ENCODE measurements at places on chromosomes 2 and 18.

GRCh38 chr18:79941473-79942119 is 9.9 kb downstream of the SLC66A2 start:
- DNase-seq = no peak

DNA sequence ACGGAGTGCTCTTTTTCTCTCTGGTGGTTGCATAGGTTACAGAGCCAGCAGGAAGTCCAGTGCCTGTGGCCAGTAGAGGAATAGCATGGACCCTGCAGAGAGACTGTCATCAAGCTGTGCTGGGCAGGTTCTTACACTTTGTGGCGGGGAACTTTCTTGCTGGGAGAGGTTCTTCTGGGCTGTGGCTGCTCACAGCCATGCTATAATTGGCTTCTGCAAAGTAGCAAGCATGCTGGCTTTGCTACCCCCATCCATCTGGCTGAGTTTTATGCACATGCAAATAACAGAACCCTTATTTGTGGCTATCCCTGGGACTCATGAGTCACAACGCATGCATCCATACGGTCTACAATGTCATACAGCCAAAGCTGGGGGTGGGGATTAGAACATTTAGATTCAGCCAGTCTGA is 68.9 kb downstream of the PLCL1 start:
- no peak for DNase-seq

DNA sequence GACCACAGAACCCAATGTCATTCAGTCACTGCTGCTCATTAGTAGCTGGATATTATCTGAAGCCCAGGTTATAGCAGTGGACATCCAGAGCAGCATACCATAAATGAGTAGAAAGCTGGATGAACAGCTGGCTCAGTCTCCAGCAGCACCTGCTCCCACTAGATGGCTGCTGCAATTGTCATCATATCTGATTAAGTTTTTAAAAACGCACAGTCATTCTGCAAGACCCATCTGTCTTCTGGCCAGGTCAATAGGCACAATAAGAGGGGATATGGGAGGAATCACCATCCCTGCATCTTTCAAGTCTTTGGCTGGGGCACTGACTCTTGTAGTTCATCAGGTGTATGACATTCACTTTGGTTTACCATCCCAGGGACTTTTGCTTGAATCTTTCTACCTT is 55.1 kb upstream of the XDH start:
- no peak for DNase-seq

DNA sequence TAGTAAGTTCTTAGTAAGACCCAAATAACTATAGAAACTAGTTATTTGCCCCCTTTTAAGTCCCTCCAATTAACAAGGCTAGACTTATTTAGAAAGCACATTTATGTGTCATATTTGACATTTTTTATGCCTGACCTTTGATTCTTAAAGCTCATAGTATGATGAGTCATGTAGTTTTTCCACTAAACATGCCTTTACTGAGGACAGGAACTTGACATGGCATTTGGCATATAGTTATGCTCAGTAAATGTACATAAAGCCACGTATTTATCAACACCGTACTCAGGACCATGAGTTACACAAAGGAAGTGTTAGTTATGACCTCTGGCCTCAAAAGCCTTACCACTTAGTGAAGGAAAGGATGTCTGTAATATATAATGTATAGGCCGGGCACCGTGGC is 78.9 kb downstream of the GNAL start:
- DNase-seq = no peak

DNA sequence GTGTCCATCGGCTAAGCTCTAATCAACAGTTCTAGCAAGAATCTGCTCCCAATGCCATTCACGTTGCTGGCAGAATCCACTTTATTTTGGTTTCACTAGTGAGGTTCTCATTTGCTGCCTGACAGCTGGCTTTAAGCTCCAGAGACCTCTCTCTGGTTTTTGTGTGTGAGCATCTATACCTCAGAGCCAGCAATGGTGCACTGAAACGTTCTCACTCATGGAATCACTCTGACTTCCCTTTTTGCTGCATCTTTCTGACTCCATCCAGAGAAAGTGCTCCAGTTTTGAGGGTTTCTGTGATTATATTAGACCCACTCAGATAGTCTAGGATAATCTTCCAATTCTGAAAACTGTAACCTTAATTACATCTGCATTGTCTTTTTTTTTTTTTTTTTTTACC is 596.6 kb downstream of the RNF144A start:
- DNase-seq = no peak

DNA sequence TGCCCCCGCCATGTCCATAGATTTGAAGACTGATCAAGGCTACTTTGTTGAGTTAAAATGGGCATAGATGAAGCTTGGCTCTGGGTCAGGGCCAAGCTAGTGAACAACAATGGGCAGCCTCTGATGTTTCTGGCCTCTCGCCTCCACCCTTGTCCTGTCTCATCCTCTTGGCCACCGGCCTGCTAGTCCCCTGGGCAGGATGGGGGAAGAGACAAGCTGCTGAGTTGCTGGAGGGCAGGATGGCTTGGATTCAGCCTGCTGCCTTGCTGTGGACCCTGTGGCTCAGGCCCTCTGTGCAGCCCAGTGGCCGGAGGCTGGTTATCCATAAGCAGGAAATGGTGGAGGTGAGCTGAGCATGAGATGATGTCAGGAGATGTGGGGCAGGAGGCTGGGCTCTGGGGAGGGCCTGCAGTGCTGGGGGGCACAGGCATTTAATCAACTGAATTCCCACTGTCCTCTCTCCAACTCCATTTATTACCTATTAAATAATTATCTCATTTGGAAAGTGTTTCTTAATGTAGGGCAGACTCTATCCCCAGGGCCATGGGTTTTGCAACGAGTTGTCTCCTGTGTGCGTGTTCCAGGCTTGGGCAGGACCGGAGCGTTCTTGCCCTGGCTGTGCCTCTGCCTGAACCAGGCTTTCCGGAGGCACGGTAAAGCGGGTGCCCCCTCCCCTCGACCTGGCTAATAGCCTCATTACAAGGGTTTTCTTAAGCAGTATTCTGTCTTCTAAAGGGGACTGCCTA is 122.9 kb downstream of the GLI2 start:
- DNase-seq = no peak

DNA sequence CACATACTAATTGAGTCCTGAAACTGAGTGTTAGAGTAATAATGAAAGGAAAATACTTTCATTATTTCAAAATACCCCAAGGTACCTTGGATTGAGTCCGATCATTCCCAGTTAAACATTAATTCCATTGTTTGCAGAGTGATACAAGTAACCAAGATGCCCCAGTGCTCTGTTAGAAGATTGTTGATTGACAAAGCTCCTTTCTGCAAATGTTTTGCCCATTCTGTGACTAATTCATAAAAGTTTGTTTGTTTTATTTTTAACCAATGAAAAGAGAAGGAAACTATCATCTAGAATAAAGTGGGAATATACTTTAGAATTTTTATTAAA is 124.0 kb downstream of the GULP1 start:
- no peak for DNase-seq

- DNase-seq = no peak
Measured at GRCh38 chr2:146128216-146128615, 1608.3 kb upstream of the ZEB2 start.

DNA sequence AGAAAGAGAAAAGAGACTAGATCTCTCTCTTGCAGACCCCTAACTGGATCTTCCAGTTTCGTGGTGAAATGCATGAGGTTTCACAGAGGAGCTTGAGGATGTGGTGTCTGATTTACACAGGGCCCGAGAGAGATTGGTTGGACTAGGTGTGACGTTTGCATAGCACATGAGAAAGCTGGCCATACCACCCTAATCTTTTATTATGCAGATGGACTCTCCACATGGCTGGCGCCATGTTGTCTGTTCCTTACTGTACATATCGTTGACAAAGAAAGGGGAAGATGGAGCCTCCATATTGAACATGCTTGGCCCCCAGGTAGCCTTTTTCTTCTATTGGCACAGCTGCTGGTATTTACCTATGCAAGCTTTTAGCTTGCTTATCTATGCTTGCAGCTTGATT is 27.5 kb upstream of the PGAP1 start:
- DNase-seq = no peak

DNA sequence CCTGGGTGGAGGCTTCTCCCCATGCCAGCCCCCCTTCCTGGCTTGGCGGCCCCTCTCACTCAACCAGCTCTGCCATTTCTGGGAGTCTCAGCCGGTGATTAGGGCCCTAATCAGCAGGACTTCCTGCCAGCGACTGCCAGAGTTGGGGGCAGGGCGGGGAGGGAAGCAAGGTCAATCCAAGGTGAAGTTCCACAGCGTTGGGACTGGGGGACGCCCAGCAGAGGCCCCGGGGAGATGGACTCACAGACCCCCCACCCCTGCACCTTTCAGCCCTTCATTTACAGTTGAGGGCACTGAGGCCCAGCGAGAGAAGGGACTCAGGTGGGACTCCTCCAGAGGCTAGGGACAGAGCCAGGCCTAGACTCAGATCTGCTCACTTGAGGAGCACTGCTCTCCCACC is 65.3 kb downstream of the TNS1 start:
- DNase-seq = no peak

- DNase-seq = no peak
Measured at GRCh38 chr2:215755641-215756345, 257.6 kb downstream of the MREG start.

- no peak for DNase-seq
Measured at GRCh38 chr2:194549387-194549786, 1107.6 kb upstream of the SLC39A10 start.

- no peak for DNase-seq
Measured at GRCh38 chr2:142031656-142032055, 99.2 kb downstream of the LRP1B start.

GRCh38 chr18:52572036-52573000 is 232.3 kb downstream of the DCC start:
- DNase-seq = no peak

GRCh38 chr2:191228861-191229260 is 16.3 kb upstream of the MYO1B start:
- no peak for DNase-seq

- DNase-seq = no peak
Measured at GRCh38 chr2:170827841-170828532, 11.3 kb downstream of the GAD1 start.

DNA sequence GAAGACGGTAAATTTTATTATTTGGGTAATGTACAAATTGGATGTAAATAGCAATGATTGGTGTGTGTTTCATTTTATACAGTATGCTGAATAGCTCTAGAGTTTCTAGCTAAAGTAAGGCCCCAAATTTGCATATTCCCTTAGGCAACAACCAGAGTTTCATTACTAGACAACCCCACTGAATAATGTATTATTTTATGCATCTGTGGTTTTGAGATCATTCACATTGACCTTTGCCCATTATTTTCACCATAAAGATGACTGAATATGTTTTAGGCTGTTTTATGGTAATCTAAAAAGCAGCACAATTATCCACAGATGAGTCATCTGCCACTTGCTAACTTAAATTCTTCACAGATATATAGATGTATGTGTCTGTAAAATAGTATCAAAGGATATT is 44.5 kb upstream of the C2orf74 start:
- no peak for DNase-seq

DNA sequence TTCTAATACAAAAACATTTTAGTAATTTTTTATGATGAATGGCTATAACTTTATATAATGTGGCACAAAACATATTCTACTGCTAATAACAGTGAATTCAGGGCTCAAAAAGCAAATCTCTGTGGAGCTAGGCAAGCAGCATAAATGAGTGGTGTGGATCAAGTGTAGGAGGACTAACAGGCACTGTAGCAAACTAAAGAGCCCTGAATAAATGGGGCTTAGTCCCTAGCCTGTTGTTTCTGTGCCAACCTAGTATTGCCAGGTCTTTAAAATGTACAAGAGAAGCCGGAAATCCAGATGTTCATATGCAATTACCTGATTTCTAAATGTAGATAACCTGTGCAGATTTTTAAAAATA is 18.5 kb downstream of the REL start:
- DNase-seq = no peak

- DNase-seq = peak; percentile 51
Measured at GRCh38 chr2:136378712-136379595, 261.0 kb upstream of the CXCR4 start.

DNA sequence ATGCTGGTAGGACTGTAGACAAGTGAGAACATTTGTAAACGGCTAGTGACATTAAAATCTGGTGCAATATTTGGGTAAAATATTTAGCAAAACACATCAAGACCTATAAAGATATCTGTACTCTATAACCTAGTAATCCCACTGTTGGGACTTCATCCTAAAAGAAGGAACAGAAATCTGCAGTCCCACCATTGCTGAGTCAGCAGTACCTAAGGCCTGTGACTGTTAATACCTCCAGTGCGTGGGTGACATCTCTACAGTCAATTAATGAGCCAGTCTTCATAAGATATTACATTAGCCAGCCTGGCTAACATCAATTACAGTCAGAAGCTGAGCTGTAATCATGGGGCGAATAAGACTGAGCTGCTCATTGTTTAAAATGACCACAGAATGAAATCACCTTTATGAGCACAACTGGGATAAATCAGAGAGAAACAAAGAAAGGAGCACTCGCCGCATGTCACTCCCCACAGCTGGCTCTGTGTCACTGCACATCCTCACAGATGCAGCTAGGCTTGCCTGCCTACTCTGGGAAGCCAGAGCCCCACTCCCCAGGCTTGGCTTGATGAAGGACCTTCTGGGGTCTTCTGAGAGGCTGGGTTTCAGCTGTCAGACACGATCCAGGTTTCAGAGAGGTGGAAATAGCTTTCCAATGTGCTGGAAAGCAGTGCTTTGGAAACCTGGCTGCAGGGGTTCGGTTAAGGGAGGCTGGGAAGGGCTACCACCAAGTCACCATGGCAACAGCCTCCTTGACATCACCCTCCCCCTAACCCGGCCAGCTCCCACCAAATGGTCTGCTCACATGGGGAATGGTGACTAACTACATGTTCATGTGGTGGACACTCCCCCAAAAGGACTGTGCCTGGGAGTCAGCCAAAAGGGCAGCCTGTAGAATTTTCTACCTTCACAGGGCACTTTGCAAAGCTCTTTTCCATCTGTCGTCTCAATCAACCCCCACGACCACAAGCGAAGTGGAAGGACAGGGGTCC is 145.0 kb downstream of the ZBTB7C start:
- no peak for DNase-seq

- DNase-seq = no peak
Measured at GRCh38 chr18:9629709-9630108, 15.3 kb upstream of the PPP4R1 start.

- DNase-seq = no peak
Measured at GRCh38 chr2:42045848-42046748, 1.7 kb upstream of the PKDCC start.

DNA sequence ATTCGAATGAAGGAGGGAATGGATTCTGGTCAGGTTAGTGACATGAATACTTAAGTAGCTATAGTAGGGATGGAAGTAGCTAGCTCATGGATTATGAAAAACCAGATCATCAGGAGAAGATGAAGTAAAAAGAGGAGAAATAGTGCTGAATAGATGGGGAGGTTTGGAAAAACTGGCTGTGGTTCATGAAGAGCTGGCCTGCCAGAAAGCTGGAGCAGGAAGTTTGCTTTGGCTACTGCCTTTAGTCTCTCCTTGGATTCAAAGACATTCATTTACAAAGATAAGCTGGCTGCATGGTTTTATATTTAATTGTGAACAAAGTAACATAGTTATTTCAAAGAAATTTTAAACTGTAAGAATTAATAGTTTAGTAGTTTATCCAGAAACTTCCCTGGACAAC is 567.0 kb downstream of the RIT2 start:
- DNase-seq = no peak

- no peak for DNase-seq
Measured at GRCh38 chr2:197296835-197297234, 13.7 kb downstream of the ANKRD44 start.

All from activated CD4-positive, CD25-positive, alpha-beta regulatory T cell treated with anti-CD3 and anti-CD28 coated beads, Interleukin-2, amount 50 U/mL, for 16 hours (primary cell).